Inflammatory macrophage treated with lipopolysaccharide for 1 hour (primary cell): ENCODE measurements at places on chromosomes 2 and 18.

DNA sequence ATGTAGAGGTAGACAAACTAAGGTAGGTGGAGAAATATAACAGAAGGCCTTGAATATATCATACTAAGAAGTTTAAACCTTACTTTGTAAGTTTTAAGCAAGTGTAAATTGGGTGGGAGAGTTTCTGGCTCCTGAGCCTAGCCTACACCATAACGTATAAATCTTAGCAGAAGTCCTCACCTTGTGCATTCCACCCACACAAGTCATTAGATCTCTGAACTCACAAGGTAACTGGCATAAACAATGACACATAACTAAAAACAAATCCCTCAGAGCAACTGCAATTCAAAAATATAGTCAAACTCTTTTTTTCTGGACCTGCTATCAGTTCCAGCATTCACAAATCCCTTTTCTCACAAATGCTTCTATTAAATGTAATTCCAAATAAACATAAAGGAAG, 9.4 kb downstream of the REV1 start:
- DNase-seq = peak; percentile 26

- DNase-seq = peak; percentile 59
Observed at GRCh38 chr18:63603772-63604171, 16.6 kb downstream of the SERPINB13 start.

- peak; percentile 44 for DNase-seq
Observed at GRCh38 chr2:102839668-102840388, 78.0 kb downstream of the TMEM182 start.

DNA sequence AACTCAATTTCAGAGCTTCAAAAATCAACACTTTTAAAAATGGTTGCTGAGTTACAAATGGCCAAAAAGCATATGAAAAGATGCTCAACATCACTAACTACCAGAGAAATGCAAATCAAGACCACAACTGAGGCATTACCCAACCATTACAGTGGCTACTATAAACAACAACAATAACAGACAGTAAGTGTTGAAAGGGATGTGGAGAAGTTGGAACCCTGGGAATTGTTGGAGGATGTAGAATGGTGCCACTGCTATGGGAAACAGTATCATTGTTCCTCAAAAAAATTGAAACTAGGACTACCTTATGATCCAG, 173.3 kb upstream of the SPRED2 start:
- DNase-seq = no peak

GRCh38 chr2:238502956-238503791, 76.4 kb downstream of the ASB1 start:
- no peak for DNase-seq

DNA sequence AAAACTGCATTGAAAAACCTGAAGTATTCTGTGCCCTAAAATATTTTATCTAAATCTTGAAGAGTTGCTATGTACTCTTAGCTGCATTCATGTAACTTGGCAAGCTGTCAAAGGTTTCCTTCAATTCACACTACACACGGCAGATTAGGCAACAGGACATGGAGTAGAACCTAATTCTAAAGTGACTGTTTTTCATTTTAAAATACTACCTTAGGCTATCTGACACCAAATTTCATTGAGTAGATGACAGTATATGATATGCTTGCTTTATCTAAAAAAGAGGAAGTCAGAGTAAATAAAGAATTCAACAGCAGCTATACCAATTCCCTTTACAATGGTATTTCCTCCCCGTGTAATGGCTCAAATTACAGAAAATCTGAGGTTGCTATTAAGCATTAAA, 45.4 kb downstream of the EXOC6B start:
- DNase-seq = no peak

DNA sequence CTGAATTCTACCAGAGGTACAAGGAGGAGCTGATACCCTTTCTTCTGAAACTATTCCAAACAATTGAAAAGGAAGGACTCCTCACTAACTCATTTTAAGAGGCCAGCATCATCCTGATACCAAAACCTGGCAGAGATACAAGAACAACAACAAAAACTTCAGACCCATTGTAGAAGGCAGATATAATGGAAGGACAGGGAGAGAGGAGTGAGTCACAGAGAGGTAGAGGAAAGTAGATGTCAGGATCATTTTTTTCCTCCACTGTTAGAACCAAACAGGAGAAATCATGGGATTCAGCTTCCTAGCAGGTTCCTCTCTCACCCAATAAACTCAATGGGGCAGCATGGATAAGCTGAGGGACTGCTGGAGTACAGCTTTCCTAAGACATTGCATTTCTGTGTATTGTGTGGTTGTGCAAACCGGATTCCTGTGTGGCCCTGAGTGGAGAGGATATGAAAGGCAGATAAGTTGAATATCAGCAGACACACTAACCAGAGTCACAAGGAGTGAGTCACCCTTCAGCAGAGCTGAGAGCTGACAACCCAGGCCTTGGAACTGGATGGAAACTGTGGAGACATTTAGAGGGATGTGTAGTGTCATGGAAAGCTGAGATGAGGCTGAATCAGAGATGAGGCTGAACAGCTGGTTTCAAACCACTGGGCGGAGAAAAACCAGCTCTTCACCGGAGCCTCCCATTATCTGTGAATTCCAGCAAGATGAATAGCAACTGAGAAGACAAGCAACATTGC, 60.9 kb upstream of the MMADHC start:
- DNase-seq = no peak
